ENCODE measurements at places on chromosomes 7 and 10.

DNA sequence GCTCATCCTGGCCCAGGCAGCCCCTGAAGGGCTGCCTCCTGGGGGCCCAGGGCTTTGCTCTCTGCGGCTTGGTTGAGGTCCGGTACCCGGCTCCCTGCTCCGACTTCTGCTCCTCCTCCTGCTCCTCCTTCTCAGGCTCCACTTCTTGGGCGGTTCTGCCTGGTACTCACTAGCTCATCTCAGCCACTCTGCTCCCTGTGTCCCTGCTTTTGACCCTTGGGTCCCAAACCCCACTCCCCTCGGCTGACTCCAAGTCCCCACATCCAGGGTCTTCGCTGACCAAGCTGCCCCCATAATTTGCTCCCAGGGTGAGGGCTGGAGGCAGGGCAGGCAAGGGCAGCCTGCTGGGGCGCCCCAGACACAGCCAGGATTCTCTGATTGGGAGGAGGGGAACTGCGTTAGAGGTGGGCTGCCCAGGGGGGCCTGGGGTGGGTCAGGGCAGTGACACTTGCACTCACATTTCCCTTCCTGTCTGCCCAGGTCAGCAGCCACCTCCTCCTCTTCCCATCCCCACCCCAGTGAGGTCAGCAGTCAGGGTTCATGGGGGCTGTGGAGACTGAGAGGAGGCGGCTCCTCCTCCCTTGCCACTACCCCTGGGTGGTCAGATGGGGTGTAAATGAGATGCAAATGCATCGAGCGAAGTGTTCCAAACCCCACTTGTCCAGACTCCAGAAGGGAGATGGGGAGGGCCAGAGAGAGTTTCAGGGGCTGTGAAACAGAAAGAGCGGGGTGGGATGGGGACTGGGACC, 2.2 kb downstream of the SMARCD3 start:
- DNase-seq, result no peak

GRCh38 chr7:381211-382042, 91.5 kb downstream of the FOXL3 start:
- no peak for DNase-seq

GRCh38 chr7:1919539-1920265, 249.6 kb downstream of the ELFN1 start:
- DNase-seq, result peak; percentile 63

DNA sequence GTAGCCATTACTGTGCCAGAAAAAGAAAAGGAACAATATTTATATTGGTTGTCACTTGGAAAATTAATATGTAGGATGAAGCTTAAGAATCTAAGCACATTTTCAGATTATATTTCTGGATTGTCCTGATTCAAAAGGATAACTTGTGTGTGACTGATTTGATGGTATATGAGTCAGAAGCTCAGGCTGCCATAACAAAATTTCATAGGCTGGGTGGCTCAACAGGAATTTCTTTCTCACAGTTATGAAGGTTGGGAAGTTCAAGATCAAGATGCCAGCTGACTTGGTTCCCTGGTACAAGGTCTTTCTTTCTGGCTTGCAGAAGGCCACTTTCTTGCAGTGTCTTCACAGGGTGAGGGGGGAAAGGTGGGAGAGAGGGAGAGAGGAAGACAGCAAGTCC, 108.5 kb downstream of the ST7 start:
- no peak for DNase-seq

GRCh38 chr10:44036425-44036824, 348.5 kb downstream of the CXCL12 start:
- no peak for DNase-seq

GRCh38 chr7:105376908-105377533, 11.7 kb downstream of the SRPK2 start:
- no peak for DNase-seq

DNA sequence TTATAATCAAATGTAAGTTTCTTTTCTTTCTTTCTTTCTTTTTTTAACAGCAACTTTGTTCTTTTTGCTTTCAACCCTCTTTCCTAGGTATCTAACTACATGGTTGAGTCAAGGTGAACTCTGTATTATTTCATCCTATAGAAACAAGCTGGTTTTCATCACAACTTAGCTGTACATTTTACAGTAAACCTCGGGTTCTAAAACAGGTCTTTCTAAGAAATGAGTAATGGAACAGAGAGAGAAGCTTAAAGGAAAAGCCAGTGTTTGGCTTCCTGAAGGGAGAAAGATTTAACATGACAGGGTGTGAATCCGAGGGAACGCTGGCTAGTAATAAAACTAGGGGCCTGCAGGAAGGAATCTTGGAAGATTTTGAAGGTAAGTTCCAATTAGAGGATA, 143.4 kb upstream of the ITGB1 start:
- no peak for DNase-seq

GRCh38 chr10:129730272-129730992, 233.6 kb downstream of the EBF3 start:
- DNase-seq, result no peak

DNA sequence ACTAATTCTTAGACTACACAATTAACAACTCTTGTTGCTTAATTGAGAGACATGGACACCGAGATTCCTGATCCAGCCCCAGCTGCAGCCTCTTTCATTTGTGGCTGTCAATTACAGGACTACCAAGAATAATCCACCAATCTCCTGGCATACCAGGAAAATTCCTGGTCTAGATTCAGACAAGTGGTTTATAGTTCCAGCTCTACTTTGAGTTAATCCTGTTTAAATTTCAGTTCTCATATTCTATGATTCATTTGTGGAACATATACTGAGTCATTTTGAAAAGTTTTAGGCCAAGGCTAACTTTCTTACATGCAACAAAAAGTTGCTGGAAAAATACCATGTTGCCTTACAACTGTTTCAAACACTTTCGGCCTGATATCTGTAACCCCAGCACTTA, 253.5 kb downstream of the MAGI2 start:
- DNase-seq, result no peak

GRCh38 chr10:43688348-43688892, 39.7 kb upstream of the ZNF32 start:
- no peak for DNase-seq

DNA sequence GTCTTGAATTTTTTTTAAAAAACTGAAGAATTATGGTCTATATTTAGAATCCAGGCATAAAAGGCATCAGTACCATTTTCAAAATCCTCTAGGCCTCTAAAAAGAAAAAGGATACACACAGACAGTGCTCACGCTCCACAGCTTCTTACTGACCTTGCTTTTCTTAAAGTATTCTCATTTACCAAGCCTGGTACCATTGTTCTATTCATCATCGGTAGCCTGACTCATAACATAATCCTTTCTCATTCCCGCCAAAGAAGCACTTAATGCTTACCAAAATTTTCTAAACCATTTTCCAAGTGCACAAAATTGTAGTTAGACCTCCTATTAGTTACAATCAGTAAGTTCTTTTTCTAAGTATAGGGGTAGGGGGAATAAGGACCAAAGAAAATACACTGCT, 54.6 kb downstream of the ATE1 start:
- no peak for DNase-seq

GRCh38 chr10:69976795-69977546, 75.7 kb upstream of the MACROH2A2 start:
- DNase-seq, result no peak

DNA sequence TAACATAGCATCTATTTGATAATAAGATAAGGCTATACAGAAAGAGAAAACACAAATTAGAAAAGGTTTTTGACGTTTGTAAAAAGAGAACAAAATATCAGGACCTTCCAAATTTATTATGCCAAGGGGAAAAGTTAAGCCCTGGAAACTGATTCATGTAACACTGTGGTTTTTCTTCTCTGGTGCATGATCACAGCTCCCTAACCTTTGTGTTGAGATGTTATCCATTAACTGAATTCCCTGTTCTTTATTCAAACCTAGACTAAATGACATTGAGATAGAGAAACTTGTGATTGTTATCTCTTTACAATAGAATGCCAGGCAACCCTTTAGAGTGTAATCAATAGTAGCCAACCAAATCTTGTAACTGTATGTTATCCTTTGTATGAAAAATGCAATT, 141.5 kb upstream of the NRG3 start:
- no peak for DNase-seq

DNA sequence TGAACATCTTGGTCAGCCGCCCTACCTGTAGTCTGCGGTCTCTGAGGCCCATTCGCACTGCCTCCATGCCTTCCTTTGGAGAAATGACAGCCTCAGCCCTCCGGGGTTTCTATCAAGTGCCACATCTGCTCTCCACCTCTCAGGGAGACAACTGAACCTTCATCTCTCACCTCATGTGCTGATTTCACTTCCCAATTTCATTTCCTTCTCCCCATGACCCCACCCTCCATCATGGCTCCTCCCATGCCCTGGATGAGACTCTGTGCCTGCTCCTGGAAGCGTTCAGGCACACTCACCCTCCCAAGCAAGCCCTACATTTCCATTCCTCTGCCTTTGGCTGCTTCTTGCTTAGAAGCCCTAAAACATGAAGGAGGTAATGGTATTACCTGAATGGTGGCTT, 7.8 kb upstream of the SCD start:
- no peak for DNase-seq
